D341Med (cell line): ENCODE measurements at places on chromosomes 13 and 19.

DNA sequence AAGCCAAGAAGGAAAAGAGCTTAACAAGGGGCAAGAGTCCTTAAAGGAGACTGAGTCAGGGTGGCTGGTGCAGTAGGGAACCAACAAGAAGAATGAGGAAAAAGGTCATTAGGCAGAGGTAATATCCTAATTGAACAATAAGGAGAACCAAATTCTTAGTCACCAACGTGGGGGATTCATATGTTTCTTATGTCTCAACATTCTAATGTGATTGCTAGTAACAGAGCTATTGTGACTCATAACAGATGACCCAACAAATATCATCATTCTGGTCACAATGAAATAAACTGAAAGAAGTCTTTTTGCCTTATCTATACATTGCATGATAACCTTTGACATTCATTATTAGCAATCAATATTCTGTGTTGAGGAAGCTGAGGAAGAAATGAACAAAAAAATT lies 101.6 kb downstream of the RAP2A start:
- no peak for DNase-seq

- DNase-seq = no peak
Observed at GRCh38 chr19:7872306-7873204, 1.6 kb downstream of the PRR36 start.

DNA sequence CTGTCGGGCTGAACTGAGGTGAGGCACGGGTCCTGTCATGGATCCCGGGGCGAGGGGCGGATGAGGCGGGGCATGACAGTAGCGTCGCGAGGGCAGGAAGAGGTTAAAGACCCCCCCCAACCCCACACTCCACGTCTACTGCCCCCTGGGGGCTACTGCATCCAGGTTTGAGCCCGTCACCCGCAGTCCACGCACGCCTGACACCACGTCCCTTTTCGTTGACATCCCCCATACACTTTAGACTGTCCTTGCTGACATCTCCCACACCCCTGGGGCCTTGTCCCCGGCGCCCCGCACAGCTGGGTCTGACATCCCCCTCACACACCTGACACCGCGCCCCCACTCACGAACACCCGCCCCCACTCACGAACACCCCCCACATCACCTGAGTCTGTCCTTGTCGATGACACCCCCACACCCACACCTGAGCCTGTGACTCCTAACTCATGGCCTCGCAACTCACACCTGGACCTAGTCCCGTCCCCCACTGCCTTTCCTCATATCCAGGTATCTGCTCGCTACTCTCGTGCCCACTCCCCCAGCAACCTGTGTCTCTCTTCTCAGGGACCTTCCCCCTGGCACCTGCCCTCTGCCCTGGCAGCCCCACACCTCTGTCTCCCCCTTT lies 416 bp downstream of the SLC25A42 start:
- DNase-seq = no peak

- DNase-seq = no peak
Observed at GRCh38 chr13:93788456-93788855, 561.8 kb downstream of the GPC6 start.

GRCh38 chr13:87080100-87080779 lies 590.9 kb upstream of the SLITRK5 start:
- no peak for DNase-seq

GRCh38 chr19:54457773-54458647 lies 5.6 kb downstream of the LENG9 start:
- DNase-seq = no peak

DNA sequence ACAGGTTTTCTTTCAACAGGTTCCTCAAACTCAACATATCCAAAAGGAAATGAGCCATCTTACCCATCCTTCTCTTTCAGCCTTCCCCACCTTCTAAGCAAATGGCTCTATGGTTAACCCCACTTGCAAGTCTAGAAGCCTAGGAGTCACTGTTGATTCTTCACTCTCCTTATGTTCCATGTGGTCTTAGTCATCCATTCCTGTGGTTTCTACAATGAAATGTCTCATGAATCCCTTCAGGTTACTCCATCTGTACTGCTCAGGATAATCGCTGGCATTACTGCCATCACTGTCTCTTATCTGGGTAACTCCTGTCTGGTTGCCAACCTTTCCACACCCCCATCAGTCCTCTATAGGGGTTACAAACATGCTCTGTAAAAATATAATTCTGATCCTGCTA lies 381.3 kb downstream of the ENOX1 start:
- no peak for DNase-seq

DNA sequence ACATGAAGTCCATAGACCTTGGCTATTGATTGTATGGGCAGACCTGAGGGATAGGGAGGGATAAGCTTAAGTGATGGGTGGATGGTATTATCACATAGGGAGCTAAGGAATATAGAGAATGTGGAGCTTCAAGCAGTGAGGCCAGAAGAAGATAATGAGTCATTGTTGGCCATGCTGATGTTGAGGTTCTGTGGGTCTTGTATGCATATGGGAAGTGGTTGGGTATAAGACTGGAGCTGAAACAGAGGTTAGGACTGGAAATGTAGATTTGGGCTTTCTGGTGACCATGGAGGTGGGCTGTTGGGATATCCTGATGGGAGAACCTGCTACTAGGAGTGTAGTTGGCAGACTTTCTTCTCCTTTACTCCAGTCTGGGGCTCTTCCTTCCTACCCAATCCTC lies 73.7 kb upstream of the TSC22D1 start:
- no peak for DNase-seq

- no peak for DNase-seq
Observed at GRCh38 chr13:100521851-100522617, 66.6 kb downstream of the GGACT start.

GRCh38 chr19:45069056-45069455 lies 7.2 kb downstream of the ZNF296 start:
- peak; percentile 36 for DNase-seq

- no peak for DNase-seq
Observed at GRCh38 chr19:18644196-18645034, 7.6 kb downstream of the KLHL26 start.

DNA sequence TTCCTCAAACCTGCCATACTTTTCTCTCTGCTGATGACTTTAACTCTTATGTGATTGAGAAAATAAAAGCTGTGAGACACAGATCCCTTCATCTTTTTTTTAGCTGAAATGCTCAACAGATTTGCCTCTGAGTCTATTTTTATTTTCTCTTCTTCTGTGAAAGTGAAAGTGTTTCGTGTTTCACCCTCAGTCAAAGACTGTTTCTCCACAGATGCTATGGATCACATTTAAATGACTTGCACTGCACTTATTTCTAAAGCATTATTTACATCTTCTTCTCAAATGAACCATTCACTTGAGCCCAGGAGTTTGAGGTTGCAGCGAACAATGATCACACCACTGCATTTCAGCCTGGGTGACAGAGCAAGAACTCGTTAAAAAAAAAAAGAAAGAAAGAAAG lies 890.1 kb upstream of the PCDH20 start:
- no peak for DNase-seq

DNA sequence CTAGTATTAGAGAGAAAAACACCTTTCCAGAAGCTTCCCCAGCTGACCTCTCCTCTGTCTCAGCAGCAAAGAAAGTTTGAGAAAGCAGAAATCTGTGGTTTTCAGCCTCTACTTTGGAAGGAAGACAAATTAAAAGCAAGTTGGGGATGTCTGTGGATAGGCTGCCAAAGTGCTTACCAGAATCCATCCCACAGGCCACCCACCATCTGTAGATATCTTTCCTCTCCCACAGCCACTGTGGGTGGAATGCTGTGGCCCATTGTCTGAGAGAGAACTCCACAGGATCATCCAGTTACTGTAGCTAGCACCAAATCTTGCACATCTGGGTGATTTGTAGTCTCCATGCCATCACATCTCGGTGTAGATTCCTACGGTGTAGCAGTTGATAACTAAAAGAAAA lies 133.5 kb downstream of the DNAJC15 start:
- no peak for DNase-seq

DNA sequence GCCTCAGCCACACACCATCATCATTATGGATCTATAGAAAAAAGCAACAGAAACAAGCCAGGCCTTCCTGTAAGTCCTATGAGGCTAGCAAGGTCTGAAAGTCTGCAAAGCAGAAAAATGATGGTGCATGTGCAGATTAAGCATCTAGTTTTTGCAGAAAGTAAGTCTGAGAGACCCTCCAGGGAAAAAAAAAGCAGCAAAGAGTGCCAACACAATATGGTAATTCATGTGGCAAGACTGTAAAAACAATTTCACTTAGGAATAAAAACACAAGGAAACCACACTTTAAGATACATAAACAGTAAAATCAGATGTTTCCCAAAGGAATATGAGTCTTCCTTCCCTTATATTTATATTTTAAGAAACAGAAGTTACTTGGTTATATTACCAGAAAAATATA lies 112.3 kb upstream of the FBXL3 start:
- DNase-seq = no peak

DNA sequence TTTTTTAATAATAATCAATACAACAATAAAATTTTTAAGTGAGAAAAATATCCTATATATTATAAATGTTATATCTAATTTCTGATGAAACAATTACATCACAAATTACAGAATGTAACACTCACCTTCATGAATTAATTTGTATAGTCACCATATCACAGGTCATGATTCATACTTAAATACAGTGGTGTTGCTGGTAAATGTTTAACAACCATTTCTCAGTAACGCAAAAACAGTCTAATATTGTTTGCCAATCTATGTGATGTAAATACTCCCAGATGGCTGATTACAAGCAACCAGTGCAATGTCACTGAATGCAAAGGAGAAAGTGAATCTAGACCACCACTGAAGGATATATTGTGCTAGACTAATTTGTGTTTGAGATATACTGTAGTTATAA lies 97.5 kb downstream of the DIAPH3 start:
- DNase-seq = no peak

DNA sequence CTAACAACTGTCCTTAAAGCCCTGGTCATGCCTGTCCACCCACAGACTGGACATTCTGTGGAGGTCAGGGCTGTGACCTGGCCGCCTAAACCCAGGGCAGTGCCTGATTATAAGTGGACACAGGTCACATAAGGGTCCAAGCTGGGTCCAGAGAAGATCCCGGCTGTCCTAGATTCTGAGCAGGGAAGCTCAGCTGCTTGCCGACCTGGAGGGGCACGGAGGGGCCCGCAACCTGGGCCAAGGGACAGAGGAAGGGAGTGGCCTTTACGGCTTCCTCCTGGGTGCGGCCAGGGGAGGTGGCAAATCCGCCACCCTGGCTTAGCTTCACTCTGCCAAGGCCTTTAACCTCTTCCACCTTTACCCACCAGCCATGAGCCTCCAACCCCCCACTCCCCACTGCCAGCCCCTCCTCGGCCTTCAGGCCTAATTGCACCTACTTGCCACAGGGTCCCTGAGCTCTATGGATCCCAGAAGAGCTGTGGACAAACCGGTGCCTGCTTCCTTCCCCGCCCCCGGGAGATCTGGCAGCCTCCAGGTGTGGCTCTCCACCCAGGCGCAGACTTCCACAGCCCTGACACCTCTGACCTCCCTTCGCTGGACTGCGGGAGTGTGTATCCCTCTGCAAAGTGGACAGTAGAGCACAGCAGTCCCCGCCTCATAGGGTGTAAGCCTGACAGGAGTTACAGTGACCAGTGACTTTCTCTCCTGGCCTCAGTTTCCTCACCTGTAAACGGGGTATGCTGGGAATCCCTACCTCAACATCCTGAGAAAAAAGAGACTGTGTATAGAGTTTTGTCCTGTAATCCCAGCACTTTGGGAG lies 1.7 kb downstream of the CD320 start:
- DNase-seq = no peak

DNA sequence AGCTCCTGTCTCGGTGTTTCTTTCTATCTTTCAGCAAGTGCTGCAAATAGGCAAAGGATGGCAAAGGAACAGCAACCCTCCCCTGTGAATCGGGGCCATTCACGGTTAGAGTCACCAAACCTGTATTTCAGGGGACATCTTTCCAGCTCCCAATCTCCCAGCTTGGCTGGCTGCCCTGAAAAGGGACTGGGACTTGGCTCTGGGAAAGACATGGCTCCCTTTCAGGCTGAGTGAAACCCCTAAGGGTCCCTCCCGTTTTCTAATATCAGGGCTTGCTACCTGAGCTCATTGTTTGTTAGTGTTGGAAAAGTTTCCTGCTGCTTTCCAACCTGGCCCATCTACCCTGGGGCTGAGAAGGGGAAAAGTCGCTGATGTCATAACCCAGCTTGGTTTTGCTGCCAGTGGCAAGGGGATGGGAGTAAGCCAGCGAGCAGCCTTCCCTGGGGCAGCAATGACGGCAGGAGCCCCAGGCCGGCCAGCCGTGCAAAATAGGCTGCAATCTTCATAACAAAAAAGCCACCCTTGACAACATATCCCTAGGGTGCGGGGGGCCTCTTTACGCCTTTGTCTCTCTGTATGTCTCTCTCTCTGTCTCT lies 29.9 kb downstream of the SERP2 start:
- no peak for DNase-seq

- no peak for DNase-seq
Observed at GRCh38 chr19:47323409-47323808, 8.6 kb upstream of the C5AR2 start.

DNA sequence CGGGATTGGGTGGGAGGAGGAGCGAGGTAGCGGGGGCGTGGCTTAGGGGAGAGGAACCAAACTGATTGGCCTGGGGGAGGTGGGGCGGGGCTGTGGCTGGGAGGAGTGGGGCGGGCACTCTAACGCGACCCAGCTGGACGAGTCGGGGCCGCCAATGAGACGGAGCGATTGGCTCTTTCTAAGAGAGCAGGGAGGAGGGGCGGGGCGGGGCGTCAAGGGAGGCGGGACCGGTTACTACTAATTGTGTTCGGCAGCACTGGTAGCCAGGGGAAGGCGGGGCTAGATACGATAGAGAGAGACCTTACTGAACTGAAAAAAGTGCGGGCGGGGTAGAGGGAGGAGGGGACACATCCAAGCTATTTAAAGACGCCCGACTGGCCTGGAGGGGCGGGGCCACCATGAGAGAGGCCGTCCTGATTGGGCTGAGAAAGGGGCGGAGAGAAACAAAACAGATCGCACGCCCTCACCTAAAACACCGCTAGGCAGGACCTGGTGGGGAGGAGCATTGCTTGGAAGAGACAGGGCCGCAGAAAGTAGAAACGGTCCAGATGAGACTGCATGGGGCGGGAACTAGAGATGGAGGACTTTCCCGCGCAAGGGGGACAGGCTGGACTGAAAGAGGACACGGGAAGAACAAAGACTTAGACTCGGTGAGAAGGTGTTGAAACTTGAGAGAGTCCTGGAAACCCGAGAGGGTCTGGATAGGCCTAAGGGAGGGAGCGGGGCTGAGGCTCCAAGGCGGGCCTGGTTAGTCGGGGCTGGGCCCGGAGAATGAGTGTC lies at the start of gene KCNC3:
KCNC3 (minus strand) TSS at position 232 of the 780 bp plus-strand sequence. CDS start 295 bp downstream, outside the sequence.
- DNase-seq = peak; percentile 93

DNA sequence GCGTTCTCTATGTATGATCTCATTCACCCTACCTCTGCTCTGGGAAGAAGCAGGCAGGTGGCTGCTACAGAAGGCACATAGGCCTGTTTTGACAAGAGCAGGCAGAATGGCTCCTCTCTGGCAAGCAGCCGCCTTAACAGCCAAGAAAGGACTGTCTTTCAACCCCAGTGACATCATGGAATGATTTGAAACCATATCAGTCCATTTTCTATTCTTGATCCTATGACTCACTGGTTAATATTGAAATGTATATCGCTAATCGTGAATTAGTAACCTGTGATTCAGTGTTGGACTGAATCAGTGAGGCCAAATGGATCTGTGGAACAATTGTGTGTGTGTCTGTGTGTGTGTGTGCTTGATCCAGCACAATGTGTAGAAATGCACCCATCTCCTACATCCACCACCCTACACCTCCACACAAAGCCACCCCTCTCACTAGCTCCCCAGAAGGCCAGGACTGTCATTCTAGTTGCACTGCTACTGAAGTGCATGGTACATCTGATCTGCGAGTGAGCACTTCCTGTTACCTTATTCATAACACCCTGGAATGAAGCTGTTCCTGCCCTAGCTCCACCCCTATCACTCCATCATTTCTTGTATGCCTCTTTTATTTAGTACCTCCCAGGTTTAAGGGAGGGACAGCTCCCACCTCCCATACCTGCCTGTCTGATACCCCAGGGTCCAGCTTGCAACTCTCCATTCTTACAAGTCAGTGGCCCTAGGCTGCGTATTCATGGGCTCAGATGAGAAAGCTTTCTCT lies 460.0 kb downstream of the FOXO1 start:
- DNase-seq = no peak
